HEK293T (cell line): ENCODE measurements at places on chromosomes 1 and 21.

- DNase-seq: no peak
Observed at GRCh38 chr1:93991271-93991670, 82.0 kb upstream of the GCLM start.

GRCh38 chr1:218804014-218804785 is 369.5 kb upstream of the LYPLAL1 start:
- DNase-seq: no peak

- DNase-seq: no peak
Observed at GRCh38 chr1:155304558-155305063, 3.4 kb upstream of the PKLR start.

DNA sequence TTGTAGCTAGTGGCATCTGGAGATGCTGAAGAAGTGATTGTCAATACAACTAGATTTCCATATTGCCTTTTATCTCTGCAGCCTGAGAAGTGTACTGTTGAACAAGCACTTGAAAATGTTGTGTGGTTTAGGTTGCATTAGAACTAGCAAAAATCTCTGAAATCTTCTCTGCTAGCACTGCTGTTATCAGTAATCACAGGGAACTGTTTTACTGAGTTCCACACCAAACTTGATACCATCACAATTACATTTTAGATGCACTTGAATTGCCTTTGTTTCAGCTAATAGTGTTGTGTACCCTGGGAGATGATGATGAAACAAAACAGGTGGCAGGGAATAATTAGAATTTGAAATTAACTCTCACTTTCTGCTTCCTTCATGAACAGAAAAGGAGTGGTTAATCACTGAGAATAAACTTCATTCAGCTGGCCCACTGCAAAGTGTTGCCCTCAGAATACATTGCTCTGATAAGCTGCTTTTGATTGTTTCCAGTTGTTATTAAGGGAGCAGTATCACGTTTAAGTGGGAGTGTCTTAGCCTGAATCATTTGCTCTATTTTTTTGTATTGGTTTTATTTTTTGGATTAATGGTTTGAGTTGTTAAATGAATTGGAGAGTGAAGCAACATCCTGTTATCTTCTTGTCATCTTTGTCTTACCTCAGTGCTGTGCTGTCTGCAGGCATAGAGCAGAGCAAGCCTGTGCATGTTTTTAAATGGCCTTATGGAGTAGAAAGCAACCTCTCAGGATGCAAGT is 13.0 kb downstream of the FAM20B start:
- no peak for DNase-seq

- no peak for DNase-seq
Observed at GRCh38 chr1:80520949-80521348, 1279.8 kb upstream of the ADGRL2 start.

- peak; percentile 81 for DNase-seq
Observed at GRCh38 chr1:20440785-20441200, 45.2 kb downstream of the CAMK2N1 start.

- no peak for DNase-seq
Observed at GRCh38 chr1:99217599-99217998, 46.7 kb upstream of the PLPPR4 start.

GRCh38 chr1:55321942-55322341 is 106.8 kb upstream of the USP24 start:
- no peak for DNase-seq

GRCh38 chr1:33089457-33089856 is 8.5 kb downstream of the AZIN2 start:
- no peak for DNase-seq

GRCh38 chr1:208217781-208218180 is 26.4 kb downstream of the PLXNA2 start:
- DNase-seq: no peak

GRCh38 chr1:175441791-175442190 is 249.2 kb upstream of the KIAA0040 start:
- DNase-seq: no peak

DNA sequence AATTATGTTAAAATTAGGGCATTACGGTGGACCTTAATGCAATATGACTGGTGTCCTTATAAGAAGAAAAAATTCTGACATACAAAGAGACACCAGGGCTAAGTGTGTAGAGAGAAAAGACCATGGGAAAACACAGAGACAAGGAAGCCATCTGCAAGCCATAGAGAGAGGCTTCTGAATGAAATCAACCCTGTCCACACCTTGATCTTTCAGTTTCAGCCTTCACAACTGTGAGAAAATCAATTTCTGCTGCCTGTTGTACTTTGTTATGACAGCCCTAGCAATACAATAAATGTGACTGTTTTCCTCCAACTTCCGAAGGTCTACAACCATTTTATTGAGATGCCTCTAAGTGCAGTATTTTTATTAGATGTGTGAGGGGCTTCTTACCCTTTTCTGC is 1407.2 kb downstream of the MRPL39 start:
- no peak for DNase-seq

- DNase-seq: no peak
Observed at GRCh38 chr1:109975718-109976117, 8.8 kb upstream of the AHCYL1 start.
